ENCODE measurements at places on chromosomes 11 and 22.

- no peak for DNase-seq
Measured at GRCh38 chr11:63993993-63994392, 7.8 kb downstream of the OTUB1 start.

- DNase-seq, result peak; percentile 60
Measured at GRCh38 chr11:75214411-75214821, 26.2 kb upstream of the TPBGL start.

GRCh38 chr22:22348127-22348814 lies 103.7 kb downstream of the VPREB1 start:
- DNase-seq, result no peak

DNA sequence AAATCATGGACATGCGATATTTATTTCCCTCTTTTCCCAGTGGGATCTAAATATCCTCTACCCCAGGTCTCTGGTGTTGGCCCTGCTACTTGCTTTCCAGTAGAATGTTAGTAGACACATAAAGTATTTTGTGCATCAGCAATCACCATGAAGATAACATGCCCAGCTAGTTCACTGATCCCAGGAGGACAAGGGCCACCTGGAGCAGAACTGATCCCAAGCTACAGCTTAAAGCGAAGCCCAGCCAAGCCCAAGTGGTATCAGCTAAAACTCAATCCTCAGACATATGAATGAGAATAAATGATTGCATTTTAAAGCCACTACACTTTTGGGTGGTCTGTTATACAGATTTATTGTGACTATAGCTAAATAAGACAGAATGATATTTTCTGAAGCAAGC lies 516.2 kb downstream of the INSC start:
- DNase-seq, result no peak

DNA sequence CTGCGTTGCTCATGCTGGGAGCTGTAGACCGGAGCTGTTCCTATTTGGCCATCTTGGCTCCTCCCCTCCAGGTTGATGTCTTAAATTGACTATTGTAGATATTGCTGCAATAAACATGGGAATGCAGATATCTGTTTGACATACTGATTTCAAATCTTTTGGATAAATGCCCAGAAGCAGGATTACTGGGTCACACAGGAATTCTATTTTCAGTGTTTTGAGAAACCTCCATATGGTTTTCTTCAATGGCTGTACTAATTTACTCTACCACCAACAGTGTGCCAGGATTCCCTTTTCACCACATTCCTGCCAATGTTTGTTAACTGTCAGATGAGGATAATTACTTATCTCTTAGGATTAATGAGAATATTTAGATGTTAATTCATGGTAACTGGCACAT lies 467.0 kb downstream of the LUZP2 start:
- no peak for DNase-seq

DNA sequence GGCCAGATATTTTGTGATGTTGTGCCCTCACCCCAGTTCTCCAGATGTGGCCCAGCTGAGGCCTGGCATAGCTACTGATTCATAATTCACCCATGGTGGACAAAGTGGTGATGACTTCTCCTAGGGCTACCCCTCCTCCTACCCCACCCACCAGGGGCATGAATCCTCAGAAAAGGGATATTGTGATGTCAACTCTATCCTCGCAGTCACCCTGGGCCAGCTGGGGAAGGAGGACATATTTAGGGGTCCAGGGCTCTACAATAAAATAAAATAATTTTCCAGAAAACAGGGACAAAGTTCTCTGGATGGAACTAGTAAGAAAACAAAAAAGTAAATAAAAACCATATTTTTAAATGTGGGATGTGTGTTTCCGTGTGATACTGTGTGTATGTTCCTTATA lies at the start of gene UBQLNL:
Gene UBQLNL (minus strand): TSS at position 101 of the 400 bp plus-strand sequence. CDS start 258 bp downstream, outside the sequence.
- DNase-seq, result no peak

- no peak for DNase-seq
Measured at GRCh38 chr11:15651816-15652215, 537.1 kb downstream of the INSC start.

DNA sequence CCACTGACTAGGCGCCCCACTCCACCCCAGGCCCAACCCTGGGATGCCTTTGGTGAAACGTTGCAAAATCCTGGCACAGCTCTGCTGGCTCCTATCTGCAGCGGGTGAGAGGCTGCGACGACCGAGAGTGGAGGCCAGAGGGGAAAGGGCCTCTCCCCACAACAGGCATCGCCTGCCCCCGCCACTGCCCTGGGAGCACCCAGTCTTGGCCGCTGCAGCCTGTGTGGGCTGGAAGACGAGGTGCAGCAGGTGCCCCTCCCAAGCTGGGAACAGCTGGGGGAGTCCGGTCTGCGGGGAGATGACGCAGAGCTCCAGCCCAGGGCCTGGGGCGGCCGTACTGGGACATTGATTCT lies 4.2 kb upstream of the PIM3 start:
- DNase-seq, result no peak

- DNase-seq, result no peak
Measured at GRCh38 chr11:115958089-115959000, 454.1 kb upstream of the CADM1 start.

DNA sequence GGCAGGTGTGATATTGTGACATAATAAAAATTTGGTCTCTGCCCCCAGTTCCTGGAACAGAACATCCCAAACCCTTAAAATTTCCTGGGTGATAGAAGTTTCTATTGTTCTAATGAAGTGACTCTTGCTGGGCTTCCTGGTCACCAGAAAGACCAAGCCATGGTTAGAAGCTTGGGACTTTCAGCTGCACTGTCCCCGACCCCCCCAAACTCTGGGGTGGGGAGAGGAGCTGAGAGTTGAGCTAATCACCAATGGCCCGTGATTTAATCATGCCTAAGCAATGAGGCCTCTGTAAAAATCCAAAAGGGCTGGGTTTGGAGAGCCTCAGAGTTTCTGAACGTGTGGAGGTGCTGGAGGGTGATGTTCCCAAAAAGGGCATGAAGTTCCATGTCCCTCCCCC lies 54.8 kb upstream of the FTH1 start:
- DNase-seq, result no peak

DNA sequence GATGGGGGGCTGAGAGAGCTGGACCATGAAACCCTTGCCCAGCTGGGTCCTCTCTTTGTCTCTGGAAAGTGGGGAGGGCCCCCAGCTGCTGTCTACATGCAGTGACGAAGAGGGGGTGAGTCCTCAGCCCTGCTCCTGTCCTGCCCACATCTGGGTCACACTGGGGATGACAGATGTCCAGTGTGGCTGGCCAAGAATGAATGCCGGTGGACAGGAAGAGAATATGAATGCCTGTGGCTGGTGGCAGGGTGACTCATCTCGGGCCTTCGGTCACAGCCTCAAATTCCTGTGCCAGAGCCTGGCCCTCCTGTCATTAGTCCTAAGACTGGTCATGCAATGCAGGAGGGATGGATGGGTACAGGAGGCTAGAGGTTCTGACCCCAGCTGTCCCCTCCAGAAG lies 2.2 kb upstream of the PNPLA3 start:
- no peak for DNase-seq

GRCh38 chr11:10410106-10410843 lies 44.8 kb upstream of the AMPD3 start:
- no peak for DNase-seq

DNA sequence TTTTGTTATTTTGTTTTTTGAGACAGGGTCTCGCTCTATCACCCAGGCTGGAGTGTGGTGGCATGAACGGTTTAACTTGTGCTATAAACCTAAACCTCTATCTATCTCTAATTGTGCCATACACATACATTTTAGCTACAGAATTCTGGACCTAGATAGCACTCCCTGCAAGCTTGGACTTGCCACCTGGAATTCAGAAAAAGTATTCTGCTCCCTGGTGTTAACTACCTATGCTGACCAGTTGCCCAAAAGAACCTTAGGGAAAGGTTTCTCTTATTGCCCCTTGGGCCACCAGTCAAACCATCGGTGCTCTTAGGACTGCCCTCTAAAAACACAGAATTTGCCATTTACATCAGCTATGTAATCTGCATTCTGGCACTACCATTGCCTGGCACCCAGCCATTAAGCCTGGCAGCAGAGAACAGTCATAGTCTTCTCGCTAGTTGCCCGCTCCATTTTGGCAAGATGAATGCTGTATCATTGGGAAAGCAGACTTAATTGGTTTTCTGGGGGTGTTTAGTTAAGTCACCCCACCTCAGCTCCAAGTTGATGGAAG lies 55.3 kb downstream of the ETS1 start:
- no peak for DNase-seq

GRCh38 chr11:78564490-78565467 lies 9.9 kb downstream of the NARS2 start:
- peak; percentile 73 for DNase-seq

- DNase-seq, result peak; percentile 45
Measured at GRCh38 chr11:95138448-95138847, 48.8 kb downstream of the ENDOD1 start.

- DNase-seq, result no peak
Measured at GRCh38 chr11:2886191-2886894, 768 bp upstream of the CDKN1C start.

- no peak for DNase-seq
Measured at GRCh38 chr11:82826526-82826925, 73.7 kb downstream of the PRCP start.

- DNase-seq, result no peak
Measured at GRCh38 chr11:34948696-34949095, 32.3 kb downstream of the PDHX start.

DNA sequence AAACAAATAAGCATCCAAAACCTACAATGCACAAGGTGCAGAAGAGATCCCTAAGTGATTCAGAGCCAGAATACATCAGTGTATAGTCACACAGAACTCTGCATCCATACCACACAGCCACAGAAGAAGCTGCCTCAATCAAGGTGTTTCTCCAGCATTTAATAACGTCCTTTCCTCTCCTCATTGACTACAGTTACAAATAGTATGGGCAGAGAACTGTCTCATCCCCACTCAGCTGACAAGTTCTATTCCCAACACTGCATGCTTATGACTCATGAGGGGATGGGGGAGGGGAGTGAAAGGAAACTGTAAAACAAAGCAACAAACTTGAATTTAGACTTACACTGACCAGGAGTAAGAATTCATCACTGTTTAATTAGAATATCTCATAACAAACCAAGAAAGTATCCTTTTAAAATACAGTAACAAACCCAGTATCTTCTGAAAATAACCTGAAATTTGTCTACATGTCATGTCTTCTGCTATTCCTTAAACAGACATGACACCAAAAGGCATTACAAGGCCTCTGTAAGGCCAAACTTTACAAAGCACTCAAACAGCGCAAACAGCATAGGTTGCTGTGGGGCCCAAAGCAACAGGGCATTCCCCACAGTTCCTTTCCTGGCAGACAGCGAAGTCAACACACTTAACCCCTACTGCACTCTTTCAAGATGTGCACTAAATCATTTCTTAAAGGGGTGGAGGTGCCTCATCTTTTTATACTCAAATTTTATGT lies 29.3 kb downstream of the CELF1 start:
- DNase-seq, result no peak

- DNase-seq, result no peak
Measured at GRCh38 chr11:100229086-100229485, 458.0 kb upstream of the ARHGAP42 start.

DNA sequence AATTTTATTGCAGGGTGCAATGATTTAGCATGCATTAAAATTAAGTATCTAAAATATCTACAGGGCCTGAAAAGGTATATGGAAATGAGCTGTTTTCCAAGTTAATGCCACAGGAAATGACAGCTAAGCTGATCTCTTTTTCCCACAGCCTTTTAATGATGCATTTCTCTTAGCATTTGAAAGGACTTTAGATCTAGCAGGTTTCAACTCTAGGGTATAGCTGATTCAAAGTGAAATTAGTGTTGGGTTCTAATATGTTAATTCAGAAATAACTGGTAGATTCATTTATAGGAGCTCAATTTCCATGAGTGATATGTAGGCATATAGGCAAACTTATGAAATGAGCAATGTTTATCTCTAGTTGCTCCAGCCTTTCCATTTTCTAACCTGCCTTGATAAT lies 274.2 kb downstream of the CASP12 start:
- no peak for DNase-seq

DNA sequence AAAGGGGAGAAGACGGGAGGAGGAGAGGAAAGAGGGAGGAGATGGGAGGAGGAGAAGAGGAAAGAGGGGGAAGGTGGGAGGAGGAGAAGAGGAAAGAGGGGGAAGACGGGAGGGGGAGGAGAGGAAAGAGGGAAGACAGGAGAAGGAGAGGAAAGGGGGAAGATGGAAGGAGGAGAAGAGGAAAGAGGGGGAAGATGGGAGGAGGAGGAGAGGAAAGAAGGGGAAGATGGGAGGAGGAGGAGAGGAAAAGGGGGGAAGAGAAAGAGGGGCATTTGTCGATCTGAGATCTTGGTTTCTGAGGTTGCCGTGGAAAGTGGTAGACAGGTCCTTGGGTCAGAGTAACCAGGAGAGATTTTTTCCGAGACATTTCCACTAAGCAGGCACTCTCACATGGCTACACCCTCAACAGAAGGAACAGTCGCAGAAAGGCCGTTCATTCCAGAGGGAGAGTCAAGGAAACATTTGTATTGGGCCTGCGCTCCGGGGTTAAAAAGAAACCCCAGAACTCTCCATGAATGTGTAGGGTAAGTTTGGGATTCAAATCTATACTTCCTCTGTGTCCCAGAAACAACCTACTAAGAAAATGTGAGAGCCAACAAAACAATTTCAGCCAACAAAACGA lies 39.8 kb upstream of the CARS1 start:
- DNase-seq, result no peak

- no peak for DNase-seq
Measured at GRCh38 chr11:116576526-116576925, 196.3 kb downstream of the BUD13 start.

GRCh38 chr11:83862691-83863090 lies 576.5 kb upstream of the CCDC90B start:
- DNase-seq, result no peak

- no peak for DNase-seq
Measured at GRCh38 chr11:14882196-14882595, 9.8 kb downstream of the CYP2R1 start.

DNA sequence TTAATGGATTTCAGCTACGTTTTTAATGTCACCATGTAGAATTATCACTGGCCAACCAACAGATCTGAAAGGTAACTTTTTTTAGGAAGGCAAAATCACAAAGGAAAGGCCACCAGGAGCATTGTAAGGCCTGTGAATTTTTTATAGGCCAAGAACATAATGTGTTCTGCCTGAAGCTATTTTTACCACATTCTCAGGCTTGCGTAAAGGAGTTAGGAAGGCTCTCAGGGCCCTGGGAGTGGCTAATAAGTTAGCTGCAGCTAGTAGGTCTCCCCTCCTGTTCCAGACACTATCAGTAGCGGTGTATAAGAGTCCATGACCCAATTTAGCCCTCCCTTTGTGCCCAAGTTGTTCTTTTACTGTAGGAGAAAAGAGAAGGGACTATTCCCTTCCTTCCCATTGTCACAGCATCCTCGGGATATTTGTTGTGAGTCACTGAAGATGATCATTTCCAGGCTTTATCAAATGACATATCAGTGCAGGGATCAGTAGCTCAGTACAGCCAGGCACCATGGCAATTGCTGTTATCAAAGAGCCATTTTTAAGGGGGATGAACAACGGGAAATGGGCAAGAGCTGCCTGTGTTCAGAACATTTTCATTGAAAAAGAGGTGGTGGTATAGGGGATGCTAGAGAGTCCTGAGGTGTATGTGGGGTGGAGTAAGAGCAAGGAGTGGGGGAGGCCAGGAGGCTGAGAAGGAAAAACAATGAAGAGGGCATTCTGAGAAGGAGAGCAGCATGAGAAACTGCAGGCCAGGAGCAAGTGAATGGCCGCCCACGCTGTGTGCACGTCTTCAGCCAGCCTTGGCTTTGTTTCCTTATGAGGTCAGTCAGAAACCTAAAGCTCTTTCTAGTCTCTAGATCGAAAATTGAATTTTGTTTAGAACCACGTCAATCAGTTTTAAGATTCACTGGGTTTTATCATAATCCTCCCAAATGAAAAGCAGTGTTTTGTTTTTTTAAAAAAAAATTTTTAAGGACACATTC lies 940.3 kb downstream of the NTM start:
- DNase-seq, result no peak
